ENCODE measurements at places on chromosomes 16 and 17.
A peak's percentile ranks its signal among the peaks of the same experiment; 100 is the strongest.

DNA sequence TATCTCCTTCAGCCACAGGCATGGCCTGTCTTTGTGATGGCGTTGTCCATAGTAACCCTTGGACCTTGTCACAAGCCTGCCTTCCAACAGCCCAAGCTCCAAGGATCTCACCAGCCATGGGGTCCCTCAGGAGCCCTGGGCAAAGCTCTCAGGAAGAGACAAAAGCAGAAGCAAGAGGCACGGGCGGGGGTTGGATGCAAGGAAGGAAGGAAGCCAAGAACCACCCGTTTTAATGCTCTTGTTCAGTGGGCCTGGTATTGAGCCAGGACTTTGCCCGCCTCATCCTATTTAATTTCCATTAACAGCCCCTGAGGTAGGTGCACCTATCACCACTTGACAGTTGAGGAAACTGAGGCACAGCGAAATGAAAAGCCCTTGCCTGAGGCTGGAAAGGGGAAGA lies 32.3 kb upstream of the GOSR2 start:
- DNase-seq = no peak

DNA sequence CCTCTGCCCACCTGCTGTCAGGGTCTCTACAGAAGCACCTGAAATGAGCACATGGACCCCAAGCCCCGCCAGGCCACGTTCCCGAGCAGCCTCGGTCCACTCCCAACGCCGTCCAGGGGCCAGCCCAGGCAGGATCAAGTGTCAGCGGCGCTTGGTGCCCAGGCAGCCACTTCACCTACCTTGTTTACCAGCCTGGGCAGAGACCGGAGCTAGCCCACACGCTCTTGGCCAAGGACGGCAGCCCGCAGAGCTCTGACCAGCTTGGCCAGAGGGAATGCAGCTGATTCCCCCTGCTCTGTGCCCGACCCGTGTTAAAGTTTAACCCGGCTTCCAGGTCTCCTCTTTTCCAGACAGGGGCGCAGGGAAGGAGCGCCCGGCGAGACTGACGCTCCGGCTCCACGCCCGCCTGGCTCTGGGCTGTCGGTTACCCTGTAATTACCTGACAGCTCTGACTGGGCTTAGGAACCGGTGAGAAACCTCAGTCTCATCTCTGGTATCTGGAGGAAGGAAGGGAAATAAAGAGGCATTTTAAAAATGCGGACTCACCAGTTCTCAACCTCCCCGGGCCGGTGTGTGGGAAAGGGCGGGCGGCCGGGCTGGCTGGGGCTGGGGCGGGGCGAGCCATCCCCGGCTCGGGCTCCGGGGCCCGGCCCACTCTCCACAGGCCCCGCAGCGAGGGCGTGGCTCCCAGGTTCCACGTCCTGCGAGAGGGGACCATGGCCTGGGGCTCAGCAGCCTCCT lies 4.6 kb downstream of the KIFC3 start:
- no peak for DNase-seq

GRCh38 chr16:87581857-87582215 lies 20.5 kb upstream of the JPH3 start:
- peak; percentile 80 for DNase-seq

GRCh38 chr16:2337431-2338296 lies 2.9 kb downstream of the ABCA3 start:
- DNase-seq = no peak

DNA sequence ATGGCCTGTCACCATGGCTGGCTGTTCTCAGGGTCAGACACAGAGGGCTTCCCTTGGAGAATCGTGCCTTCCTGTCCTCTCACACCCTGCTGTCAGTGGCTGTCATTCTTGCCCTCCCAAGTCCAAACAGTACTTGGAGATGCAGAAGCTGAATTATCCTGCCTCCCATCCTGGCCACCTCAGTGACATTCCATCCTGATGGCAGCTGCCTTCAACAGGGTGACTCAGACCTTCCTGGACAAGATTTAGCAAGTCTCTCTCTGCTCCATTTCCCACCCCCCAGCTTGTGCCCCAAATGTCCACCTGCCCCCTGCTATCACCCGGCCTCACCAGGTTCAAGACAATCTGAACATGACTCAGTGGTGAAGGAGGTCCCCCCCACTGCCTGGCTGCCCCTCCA lies 4.8 kb upstream of the KRT36 start:
- DNase-seq = no peak

- DNase-seq = no peak
Measured at GRCh38 chr17:81066072-81066471, 31.1 kb downstream of the BAIAP2 start.

- DNase-seq = no peak
Measured at GRCh38 chr16:73034374-73034773, 13.6 kb downstream of the ZFHX3 start.

- no peak for DNase-seq
Measured at GRCh38 chr17:55776271-55776670, 25.4 kb downstream of the PCTP start.

GRCh38 chr17:30251931-30252330 lies 16.4 kb upstream of the SLC6A4 start:
- DNase-seq = no peak

- no peak for DNase-seq
Measured at GRCh38 chr17:3104322-3104721, at the start of gene OR1D2. OR1D2 (minus strand) TSS chr17:3104422; CDS start chr17:3092996, 11,426 bp downstream.

DNA sequence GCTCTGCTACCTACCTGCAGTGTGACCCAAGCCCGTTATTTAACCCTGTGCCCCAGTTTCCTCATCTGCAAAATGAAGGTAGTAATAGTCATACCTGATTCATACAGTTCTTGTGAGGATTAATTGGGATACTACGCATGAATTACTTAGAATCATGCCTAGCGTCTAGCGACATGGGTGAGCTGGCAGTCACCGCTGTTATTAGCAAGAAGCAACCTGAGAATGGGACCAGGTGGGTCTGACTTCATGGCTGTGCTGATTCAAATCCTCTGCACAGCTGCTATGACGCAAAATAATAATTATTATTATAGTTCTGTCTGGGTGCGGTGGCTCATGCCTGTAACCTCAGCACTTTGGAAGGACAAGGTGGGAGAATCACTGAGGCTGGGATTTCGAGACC lies 7.9 kb downstream of the SOCS1 start:
- DNase-seq = no peak

DNA sequence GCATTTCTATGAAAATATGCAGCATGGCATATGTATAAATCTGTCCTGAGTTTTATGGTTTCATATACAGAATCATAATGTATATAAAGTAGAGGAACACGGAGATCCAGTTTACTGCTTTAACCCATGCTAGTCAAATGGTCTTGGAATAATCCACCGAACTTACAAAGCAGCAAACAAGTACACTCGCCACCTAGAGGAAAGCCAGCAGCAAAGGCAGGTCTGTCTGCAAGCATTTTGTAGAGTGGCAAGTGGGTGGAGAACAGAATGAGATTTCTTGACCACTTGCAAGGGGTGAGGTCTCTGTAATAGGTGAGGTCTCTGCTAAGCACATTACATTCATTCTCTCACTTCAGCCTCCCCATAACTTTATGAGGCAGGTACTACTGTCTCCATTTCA lies 308.3 kb downstream of the CA10 start:
- no peak for DNase-seq

DNA sequence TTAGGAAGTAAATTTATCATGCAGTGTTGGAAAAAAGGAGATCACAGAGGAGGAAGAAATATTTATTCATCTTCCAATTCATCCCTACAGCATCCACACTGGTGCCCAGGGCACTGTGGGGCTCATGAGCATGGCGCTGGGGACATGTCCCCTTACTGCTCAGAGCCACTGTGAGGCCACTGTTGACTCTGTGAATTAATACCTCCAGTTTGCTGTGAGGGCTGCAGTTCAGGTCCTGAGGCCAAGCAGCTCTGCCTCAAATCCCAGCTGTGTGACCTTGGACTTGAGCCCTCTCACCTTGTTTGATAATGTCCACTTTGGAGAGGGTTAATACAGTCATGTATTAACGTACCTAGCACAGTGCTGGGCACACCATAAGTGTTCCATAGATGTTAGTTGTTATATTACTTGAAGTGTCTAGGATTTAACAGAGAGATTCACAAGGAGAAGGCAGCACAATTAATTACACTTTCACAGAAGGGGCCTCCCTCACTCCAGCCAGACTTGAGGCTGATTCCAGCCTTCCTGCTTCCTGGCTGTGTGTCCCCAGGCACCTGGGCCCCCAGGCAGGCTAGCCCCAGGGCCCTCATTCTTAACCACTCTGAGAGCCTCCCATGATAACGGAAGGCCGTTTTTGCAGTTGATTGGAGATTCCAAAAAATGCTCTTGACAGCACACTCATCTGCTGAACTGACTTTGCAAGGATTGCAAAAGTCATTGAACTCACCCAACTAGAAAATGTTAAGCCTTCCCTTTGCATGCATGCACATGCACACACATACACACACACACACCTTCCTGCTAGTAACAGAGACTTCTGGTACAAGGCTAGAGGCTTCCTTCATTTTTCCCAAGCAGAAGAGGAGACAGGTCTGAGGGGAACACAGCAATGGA lies 29.4 kb downstream of the KATNIP start:
- DNase-seq = no peak

DNA sequence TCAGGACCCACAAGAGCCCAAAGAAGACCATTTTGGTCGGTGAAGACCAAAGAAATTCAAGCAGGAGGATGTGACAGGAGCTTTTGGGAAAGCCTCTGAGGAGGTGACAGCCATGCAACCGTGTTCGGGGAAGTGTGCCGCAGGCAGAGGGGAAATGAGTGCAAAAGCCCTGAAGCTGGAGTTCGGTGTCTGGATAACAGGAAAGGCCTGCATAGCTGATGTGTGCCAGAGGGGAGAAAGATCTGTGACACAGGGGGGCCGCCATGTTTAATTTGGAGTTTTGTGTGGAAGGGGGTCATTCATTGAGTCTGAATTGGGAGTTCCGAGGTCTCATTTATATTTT lies 870 bp upstream of the ZC3H7A start:
- DNase-seq = no peak

DNA sequence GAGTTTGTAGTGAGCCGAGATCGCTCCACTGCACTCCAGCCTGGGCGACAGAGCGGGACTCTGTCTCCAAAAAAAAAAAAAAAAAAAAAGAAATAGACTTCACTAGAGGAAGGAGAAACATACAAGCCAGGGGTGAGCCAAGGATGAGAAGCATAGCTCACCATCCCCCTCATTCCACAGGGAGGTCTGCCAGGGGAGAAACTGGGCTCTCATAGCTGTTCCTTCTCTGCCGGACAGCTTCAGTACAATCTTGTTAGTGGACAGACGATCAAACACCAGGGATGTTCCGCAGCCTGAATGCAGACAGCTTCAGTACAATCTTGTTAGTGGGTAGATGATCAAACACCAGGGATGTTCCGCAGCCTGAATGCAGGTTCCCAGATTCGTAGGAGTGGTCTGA lies 509.6 kb downstream of the CDH13 start:
- DNase-seq = no peak

DNA sequence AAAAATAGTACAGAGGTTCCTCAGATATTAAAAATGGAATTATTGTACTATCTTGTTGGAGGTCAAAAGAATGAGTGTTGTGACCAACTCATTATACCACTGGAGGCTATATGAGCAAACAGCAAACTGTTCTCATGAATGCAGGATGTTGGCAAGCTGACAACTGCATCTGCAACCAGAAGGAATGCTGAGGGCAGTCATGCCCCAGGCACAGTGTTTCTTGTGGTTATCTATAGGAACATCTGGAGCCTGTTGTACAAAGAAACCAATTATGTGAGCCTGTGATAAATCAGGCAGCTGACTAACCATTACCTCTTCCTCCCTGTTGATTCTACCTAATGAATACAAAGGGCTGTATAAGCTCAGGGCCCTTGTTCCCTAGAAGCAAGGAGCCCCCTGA lies 2057.1 kb downstream of the TP53TG3F start:
- no peak for DNase-seq

GRCh38 chr16:74929636-74930035 lies 55.3 kb downstream of the WDR59 start:
- DNase-seq = no peak

DNA sequence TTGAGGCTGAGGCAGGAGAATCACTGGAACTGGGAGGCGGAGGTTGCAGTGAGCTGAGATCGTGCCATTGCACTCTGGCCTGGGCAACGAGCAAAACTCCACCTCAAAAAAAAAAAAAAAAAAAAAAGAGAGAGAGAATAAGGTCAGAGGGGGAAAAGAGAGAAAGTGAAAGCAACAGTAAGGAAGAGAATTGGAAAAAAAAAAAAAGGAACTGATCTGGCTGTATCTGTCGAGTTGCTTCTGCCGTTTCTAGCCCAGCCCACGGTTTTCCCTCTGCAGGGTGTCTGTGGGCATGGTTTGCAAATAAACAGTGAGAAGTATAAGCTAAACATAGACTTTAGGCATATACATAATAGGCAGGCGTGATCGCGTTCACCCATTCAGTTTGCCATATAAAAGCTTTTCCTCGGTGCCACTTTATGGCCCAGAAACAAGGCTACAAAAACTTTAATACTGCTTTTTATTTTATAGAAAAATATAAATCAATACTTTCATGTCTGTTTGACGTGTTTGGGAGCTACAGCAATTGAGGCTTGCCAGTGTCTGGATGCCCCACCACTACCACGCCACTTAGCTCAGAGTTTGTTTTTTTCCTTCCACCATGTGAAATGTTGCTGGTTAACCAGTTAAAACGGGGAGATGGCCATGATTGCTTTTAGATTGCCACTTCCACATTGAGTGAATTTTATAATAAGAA lies 436.7 kb downstream of the MAF start:
- no peak for DNase-seq

DNA sequence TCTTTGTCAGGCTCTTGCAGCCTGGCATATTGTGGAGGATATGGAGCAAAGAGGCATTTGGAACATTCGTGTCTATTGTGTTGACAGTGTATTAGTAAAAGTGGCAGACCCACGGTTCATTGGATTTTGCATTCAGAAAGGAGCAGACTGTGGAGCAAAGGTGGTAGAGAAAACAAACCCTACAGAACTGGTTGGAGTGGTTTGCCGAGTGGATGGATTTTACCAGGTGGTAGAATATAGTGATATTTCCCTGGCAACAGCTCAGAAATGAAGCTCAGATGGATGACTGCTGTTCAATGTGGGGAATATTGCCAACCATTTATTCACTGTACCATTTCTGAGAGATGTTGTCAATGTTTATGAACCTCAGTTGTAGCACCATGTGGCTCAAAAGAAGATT lies 44.5 kb downstream of the EFCAB13 start:
- no peak for DNase-seq

DNA sequence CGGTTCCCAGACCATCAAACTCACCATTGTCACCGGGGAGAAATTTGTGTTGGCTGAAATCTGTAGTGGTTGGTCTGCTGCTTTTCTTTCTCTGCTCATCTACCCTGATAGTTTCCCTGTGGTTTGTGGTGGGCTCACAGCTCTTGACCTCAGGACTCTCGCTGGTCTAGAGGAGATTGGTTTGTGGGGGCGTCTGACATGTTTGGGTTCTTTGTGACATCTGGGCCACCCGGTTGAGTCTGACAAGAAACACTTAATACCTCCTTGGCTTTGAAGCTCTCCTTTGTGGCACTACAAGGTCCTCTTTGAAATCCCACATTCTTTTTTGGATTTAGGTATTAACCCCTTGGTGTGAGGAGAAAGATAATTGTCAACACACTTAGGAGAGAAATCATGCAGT lies 662.0 kb downstream of the WWOX start:
- no peak for DNase-seq

- DNase-seq = no peak
Measured at GRCh38 chr17:9895923-9896322, 9.1 kb downstream of the RCVRN start.

All from Panc1 (cell line).